ENCODE measurements at places on chromosomes 3 and 15.

DNA sequence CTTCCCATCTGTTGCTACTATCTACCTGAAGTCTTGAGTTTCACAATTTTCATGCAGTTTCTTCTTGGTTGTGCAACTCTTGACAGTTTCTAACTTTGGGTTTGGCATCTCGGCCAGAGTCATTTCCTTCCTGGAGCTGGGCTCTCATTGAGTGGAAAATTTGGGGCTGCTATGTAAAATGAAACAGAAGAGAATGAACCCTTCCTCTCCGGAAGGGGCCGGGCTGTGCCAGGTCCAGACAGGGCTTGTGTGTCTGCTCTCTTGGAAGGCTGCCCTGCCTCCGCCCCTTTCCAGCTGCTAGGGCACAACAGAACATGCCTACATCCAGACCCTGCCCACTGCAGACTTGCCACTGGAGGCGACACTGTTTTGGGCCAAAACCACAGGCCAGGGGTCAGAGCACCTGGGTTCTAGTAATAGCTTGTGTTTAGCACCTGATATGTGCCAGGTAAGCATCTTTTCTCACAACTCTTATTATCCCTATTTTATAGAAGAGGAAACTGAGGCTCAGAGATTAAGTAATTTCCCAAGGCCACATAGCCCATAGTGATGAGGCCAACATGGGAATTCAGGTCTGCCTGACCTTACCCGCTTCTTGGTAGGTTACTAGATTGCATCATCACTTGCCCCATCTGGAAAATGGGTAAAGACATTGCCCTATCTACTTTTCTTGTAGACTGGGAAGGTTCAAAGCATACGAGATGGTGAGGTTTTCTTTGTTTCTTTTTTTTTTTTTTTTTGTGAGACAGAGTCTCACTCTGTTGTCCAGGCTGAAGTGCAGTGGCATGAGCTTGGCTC, 25.0 kb downstream of the IRAK2 start:
- DNase-seq, result peak; percentile 55

DNA sequence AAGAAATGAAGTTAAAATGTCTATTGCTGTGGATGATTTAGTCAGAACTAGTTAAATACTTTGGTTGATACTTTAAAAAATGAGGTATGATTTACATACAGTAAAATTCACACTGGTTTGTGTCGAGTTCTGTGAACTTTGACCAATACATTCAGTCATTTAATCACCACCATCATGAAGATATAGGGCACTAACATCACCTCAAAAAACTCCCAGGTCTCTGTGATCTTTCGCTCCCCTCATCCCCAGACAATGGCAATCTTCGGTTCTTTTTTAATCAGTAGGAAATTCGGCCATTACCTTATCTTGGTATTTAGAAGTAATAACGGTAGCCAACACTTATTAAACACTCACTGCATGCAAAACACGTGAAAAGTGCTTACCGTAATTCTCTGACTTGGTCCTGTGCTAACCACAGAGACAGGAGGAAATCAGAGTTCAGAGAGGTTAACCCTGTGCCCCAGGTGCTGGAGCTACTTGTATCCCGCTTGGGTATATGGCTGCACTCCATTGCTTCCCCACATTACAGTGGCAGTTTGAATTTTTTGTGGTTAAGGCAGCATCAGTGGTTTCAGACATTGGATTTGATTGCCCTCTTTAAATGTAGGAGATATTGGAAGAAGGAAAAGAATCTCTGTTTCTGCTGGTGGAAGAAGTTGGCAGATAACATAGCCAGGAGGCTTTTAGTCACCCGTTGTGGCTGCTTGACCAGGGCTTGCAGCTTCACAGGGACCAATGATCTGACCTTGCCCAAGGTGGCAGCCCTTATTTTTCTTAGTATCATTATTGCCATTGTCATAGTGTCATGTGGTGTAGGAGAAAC, 4.2 kb downstream of the PLCL2 start:
- DNase-seq, result peak; percentile 22

- DNase-seq, result no peak
Measured at GRCh38 chr3:95123104-95123503, 1060.2 kb downstream of the NSUN3 start.

GRCh38 chr3:16923112-16923511, 38.4 kb downstream of the PLCL2 start:
- DNase-seq, result no peak

Data from stimulated activated naive CD8-positive, alpha-beta T cell treated with anti-CD3 and anti-CD28 coated beads, Interleukin-15, Interleukin-2, amounts not matched to agents 100 U/mL and 50 U/mL, for 24 hours (primary cell).